ENCODE measurements at places on chromosomes 13 and 19.

DNA sequence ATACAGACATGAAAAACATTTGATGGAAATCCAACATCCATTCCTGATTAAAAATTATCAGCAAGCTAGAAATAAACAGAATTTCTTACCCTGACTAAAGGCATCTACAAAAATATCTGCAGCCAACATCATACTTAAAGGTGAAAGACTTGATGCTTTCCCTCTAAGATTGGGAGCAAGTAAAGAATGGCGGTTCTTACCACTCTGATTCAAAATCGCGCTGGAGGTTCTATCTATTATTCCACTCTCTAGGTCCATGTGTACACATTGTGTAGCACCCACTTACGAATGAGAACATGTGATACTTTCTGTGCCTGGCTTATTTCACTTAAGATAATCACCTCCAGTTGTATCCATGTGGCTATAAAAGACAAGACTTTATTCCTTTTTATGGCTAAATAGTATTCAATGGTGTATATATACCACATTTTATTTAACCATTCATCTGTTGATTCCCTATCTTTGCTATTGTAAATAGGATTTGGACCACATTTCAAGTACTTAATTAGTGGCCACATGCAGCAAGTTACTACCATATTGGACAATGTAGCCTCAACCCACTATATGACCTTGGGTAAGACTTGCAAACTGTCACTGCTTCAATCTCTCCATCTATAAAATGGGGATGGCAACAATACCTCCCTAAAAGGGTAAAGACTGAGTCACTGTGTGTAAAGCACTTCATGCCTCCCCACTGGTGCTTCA, 38.4 kb upstream of the CYP2A7 start:
- no peak for DNase-seq

- no peak for DNase-seq
These were observed 43.8 kb downstream of the SPRY2 start for GRCh38 chr13:80297094-80297493.

GRCh38 chr13:21015284-21015683, 46.1 kb downstream of the LATS2 start:
- no peak for DNase-seq

DNA sequence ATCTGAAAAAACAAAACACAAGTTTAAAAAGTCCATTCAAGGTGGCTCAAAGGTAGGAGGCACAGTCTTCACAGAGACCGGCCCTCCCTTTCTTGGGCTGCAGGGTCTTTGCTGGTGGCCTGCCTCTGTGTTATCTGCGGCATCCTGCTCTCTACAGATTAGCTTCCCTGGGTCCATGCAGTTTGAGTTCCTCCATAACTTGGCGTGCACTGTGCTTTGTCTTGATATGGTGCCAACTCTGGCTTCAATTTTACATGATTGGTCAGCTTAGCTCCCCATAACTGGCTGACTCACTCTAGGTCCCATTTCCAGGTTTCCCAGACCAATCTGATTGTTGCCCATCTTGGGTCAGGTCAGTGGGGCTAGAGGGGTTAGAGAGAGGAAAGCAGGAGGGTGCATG, 41.8 kb downstream of the TPT1 start:
- no peak for DNase-seq

GRCh38 chr13:59490651-59491050, 673.1 kb downstream of the DIAPH3 start:
- DNase-seq = no peak

DNA sequence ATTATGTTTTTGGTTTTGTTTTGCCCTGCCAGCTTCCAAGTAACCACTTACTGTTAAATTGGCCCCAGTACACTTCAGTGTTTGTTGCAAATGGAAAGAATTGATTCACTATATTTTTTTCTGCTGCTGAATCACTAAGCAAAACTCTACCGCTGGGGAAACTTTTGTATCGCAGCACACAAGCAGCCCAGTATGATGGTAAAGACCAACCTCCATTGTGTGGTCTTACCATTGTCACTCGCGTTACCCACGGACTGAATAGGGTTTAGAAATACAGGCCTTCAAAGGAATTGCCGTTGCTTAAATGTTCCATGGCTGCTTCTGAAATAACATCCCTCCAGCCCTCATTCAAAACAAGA, 7.9 kb downstream of the SPATA13 start:
- no peak for DNase-seq

GRCh38 chr13:39892721-39893685, 237.5 kb downstream of the COG6 start:
- peak; percentile 63 for DNase-seq

GRCh38 chr13:112893570-112894422, 75.2 kb upstream of the MCF2L start:
- DNase-seq = peak; percentile 53

DNA sequence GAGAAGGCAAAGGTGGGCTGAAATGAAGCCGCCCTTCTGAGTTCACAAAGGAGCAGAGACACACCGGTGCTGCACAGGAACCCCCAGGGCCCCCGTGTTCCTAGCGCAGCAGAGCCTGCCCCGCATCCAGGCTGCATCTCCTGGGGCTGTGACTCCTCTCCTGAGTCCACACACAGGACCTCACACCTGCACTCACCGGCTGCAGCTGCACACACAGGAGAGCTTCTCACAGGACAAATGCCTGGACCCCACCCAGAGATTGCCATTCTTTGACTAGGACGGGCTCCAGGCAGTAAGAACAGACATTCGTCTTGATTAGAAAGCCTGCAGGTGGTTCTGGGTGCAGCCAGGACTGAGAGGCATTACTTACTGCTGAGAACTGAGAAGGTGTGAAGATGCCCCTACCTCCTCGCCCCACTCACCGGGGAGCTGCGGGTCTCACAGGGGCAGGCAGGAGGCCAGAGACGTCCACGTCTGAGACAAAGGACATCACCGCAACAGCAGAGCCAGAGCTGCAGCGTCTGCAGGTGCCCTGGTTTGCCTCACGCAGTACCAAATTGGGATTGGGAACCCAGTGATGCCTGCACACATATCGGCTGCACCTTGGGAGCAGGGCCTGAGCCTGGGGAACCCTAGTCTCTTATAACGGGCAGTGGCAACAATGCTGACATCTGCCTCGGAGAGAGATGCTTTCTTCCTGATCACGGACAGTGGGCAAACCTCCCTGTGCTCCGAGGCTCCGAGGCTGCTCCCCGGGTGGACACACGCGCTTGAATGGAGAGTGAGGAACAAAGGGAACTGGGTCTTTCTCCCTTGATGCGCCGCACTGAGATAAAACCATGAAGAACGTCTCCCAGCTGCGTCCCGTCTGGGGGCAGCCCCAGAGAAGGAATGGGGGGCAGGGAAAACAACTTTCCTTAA, 50.4 kb downstream of the RASA3 start:
- no peak for DNase-seq

DNA sequence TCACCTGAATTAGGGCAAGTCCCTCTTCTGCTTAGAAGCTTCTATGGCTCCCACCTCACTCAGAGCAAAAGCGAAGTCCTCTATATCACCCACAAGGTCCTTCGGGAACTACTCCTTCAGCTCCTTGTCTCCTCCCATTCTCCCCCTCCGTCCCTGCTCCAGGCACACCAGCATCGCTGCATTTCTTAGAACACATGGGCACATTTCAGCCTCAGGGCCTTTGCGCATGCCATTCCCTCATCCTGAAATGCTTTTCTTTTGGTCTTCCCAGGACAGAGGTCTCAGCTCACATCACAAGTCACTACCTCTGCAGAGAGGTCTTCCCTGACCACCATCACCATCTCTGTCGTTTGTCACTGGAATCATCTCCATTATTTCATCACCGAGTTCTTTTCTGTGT, 4.0 kb downstream of the S1PR5 start:
- DNase-seq = no peak

- DNase-seq = no peak
These were observed 35.4 kb upstream of the MAP3K10 start for GRCh38 chr19:40155749-40156265.

DNA sequence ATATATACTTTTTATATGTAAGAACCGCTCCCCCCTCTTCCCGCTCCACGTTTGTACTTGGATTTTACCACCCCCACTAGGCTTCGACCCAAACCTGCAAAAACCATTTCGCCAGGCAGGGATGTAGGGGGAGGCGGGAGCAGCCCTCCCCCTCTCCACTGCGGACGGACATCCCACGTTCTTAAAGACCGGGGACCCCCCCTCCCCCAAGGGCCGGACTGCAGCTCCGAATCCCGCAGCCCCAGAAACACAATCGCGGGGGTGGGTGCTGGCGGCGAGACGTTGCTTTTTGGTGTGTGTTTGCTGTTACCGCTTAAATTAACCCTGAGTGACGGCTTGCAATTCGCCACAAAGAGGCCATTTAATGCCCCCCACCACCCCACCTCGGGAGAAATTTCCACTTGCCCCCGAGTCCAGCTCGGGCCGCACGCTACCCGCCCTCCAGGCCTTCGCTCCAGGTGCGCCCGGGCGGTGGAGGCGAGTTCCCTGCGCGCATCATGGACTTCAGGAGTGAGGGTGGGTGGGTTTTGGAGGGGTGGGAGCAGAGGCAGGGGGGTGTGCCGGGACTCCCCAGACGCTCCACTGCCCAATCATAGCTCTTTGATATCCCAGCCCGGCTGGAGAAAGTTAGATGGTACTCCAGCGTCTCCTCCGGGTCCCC, 15.8 kb downstream of the NFIX start:
- no peak for DNase-seq

- DNase-seq = peak; percentile 88
These were observed 18.3 kb downstream of the PABPC3 start for GRCh38 chr13:25114220-25114619.

GRCh38 chr13:110284779-110285484, 22.0 kb downstream of the COL4A1 start:
- DNase-seq = no peak
